Activated CD4-positive, alpha-beta T cell treated with anti-CD3 and anti-CD28 coated beads, Interleukin-2, amount 50 U/mL, for 1 hour (primary cell): ENCODE measurements at places on chromosomes 12 and 14.

GRCh38 chr14:26589925-26590324 is 7.9 kb downstream of the NOVA1 start:
- no peak for DNase-seq

GRCh38 chr12:73159954-73160353 is 887.8 kb downstream of the TRHDE start:
- no peak for DNase-seq

GRCh38 chr12:1213618-1214205 is 222.7 kb downstream of the ERC1 start:
- no peak for DNase-seq

DNA sequence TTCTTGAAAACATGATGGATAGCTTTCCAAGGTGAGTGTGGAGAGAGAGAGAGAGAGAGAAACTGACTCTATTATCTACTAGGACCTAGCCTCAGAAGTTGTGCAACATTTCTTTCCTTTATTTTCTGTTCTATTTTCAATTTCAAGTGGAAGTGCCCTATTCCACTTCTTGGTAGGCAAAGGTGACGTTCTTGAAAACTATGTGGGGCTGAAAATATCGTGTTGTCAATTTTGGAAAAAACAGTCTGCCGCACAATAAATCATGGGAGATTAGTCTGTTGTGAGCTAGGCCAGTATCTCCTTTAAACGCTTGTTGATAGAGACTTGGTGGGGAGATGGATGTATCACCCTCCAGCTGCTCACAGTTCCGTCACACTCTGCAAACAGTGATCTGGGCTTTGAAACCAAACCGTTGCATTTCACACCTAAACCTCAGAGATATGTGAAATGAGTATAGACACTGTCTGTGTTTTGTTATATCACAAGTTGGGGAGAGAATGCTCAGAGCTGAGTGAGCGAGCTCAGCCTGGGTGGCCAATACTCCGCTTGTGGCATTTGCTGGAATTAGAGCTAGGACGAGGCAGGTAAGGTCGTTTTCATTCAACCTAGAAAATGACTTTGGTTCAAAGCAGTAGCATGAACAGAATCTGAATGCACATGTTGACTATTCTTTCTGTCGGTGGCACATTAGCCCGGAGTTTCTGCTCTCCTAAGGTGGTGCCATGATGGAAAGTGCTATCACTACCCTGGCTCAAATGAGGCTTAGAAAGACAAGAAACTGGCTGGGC is 75.1 kb upstream of the ST8SIA1 start:
- peak; percentile 25 for DNase-seq

DNA sequence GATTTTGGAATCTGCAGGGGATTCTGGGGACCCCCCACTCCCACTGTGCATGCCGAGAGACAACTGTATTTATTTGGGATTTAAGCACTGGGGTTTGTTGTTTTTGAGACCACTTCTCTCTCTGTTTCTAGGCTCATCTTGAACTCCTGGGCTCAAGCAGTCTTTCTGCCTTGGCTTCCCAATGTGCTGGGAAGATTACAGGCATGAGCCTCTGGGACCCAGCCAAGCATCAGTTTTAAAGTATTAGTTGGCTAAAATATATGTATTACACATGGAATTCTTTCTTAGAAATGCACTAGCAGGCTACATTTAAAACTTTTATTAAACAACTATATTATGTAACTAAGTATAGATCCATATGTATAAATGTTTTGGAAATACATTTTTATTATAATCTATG is 78.3 kb downstream of the AEBP2 start:
- DNase-seq, result no peak

- no peak for DNase-seq
Observed at GRCh38 chr12:105334582-105334981, 4.1 kb downstream of the C12orf75 start.

GRCh38 chr14:68576031-68576430 is 216.8 kb downstream of the ZFP36L1 start:
- no peak for DNase-seq

GRCh38 chr12:29889737-29890136 is 106.0 kb upstream of the TMTC1 start:
- no peak for DNase-seq

GRCh38 chr14:84323978-84324377 is 1206.0 kb upstream of the FLRT2 start:
- DNase-seq, result no peak

- no peak for DNase-seq
Observed at GRCh38 chr12:71642264-71642663, 21.4 kb downstream of the ZFC3H1 start.

GRCh38 chr14:62824086-62824485 is 221.2 kb downstream of the KCNH5 start:
- no peak for DNase-seq

- no peak for DNase-seq
Observed at GRCh38 chr14:74846968-74847665, 28.8 kb downstream of the PROX2 start.

DNA sequence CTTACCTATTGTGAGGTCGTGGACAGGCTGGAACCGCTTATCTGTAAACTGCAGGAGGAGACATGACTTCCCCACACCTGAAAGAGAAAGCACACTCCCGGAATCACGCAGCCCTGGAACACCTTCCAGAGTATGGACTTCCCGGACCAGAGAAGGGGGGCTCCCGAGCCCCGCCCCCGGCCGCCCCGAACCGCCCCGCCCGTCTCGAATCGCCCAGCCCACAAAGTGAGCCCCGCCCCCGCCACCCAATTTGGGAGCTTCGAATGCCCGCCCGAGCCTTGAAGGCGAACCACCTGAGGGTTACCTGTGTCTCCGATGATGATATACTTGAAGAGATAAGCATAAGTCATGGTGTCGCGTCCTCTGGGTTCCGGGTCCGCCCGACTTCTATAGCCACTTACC is 235 bp downstream of the RAB2B start:
- DNase-seq, result no peak

DNA sequence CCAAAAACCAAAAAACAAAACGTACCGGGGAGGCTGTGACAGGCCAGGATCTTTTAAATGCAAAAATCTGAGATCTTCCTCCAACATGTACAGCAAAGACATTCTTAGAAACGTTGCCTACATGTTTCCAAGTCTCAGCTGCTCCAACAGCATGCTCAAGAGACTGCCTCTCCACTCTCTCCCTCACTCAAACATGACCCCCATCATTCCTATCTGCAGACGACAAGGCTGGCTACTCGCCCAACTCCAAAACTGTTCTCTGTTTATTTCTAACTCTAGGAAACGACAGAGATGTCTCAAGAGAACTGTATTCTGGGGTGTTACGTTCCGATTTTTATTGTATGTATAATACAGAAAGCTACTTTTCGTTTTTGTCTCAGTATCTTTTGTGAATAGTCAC is 57.5 kb upstream of the TMCC3 start:
- no peak for DNase-seq

- DNase-seq, result no peak
Observed at GRCh38 chr12:118714051-118714460, 267.3 kb upstream of the SRRM4 start.

DNA sequence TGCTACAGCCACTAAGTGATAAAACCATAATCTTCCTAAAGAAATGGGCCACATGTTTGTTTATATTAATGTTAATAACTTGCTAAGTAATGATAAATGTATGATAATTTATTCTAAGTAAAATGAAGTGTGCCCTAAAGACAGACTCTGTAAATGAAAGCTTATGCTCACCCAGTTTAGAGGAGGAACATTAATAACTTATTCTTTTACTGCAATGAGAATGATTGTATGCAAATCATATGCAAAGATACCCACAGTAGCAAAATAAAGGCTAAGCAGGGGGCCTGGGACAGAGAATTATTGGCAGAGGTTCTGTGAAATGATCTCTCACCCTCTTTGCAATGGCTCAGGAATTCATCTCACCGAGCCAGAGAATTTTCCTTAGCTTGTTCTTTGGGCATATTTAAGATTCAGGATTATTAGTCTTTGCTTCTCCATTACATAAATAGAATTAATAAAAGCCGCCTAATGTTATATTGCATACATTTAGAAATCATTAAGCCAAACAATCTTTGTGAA is 75.9 kb downstream of the TMEM132D start:
- no peak for DNase-seq

DNA sequence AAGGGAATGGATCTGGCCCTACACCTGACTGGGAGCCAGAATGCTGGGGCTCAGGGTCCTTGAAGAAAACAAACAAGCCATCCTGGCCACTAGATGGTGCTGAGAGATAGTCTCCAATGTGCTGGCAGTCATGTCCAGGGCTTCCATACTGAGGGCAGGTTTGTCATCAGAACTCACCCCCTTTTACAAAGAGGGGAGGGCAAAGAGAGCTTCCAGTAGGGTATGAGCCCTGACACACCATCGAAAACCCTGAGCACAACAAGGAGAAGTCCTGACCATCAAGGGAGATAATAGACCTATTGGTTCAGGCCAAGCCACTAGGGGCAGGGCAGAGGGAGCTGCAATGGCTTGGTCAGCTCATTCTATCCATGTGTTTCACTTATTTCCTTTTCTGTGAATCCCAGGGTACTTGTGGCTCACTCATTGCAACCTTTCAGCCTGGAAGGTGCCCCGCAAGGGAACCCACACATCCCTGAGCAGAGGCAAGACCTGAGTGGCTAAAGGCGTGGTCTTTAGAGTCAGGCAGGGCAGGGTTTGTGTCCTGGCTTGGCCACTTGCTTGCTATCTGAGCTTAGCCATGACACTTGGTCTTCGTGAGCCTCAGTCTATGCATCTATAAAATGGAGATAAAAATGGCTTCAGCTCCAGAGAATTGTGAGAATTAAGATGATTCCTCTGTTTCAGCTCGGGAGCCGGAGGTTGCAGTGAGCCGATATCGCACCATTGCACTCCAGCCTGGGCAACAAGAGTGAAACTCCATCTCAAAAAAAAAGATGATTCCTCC is 6.2 kb upstream of the PLEKHH1 start:
- DNase-seq, result peak; percentile 14

DNA sequence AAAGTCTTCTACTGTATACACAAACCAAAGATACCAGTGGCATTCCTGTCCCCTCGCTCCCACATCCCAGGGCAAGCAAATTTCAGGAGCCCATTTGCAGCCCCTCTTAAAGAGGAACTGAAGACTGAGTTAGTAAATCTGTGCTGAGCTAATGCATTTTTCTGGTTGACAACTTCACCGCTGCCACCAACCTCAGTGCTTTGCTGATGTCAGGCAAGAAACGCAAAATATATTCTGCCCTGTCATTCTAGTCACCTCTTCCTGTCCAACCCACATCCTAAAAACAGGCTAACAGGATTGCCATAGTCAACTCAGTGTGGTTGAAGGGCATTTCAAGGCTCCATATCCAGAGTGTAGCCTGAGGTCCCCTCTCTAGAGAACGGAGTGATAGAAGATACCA is 59.4 kb upstream of the FICD start:
- no peak for DNase-seq

- no peak for DNase-seq
Observed at GRCh38 chr14:21264025-21264801, 5.0 kb downstream of the HNRNPC start.

DNA sequence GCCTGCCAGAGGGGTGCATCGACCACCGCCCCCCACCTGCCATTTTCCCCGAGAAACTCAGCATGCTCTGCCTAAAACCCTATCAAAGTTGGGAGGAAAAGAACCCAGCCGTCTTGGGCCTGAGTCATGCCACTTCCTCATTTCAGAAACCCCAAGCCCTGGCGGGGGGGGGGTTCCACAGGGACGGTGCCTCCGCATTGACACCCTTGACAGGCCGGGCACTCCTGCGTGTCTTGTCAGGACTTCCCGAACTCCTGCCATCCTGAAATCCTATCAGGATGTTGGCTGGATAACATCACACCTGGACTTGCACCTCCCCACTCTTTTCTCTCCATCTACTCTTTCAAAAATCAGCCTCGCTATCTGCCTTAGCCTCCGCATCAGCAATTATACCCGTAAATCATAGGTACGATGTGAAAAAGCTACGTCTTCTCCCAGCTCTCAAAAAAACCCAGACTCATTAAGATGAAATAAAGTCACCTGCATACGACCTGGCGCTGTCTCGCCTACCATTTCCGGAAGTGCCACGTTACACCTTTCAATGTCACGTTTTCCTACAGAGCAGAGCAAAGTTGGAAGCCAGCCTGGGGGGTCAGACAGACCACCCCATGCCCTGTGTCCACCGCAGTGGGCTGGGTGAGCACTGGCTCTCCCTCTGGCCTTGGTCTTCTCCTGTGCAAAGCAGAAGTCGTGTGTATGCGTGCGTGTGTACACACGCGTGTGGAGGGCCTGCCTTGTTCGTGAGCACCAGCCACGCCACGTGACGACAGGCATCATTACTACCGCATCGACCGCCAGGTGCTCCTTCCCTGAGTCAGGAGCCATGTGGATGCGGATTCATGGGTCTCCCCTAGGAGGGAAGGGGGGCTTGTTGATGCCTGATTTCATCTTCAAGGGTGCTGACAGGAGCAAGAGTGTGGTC is 96.7 kb downstream of the RFLNA start:
- peak; percentile 39 for DNase-seq
